NCI-H2081 treated with DMSO at 0.1 percent for 48 hours (cell line): ENCODE measurements at places on chromosomes 11 and 22.

- no peak for DNase-seq
Observed at GRCh38 chr11:13260201-13260962, 17.2 kb upstream of the BMAL1 start.

DNA sequence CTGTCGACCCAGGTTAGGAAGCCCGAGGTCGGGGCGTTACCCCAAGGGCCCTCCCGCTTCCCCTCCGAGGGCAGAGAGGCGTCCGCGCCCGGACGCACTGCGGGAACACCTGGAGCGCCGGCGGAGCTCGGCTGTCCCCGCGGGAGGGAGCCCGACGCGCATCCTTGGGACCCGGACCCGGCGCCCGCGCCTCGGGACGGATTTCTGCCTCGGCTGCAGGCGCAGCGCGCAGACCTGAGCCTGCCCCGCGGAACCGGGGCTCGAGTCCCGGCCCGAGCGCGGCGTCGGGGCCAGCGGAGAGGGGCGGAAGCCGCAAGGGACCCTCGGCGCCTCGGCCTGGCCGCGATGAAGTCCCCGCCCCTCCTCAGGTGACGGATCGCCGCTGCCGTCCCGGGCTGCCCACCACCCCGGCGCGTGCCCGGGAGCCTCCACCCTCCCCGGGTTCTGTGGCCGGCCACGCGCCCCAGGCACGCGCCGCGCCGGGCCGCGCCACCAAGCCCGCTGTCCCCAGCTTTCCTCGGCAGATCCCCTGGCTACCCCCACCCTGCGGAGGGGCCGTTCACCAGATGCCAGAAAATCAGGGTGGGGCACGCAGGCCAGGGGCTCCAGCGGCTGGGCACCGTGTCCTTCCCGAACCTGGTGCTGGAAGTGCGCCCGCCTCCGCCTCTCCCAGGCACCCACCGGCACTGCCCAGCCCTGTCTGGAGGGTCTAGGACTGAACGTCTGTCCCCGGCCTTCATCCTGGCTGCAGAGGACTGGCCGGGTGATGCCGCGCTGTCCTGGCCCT is 410 bp downstream of the GLB1L3 start:
- DNase-seq = no peak

DNA sequence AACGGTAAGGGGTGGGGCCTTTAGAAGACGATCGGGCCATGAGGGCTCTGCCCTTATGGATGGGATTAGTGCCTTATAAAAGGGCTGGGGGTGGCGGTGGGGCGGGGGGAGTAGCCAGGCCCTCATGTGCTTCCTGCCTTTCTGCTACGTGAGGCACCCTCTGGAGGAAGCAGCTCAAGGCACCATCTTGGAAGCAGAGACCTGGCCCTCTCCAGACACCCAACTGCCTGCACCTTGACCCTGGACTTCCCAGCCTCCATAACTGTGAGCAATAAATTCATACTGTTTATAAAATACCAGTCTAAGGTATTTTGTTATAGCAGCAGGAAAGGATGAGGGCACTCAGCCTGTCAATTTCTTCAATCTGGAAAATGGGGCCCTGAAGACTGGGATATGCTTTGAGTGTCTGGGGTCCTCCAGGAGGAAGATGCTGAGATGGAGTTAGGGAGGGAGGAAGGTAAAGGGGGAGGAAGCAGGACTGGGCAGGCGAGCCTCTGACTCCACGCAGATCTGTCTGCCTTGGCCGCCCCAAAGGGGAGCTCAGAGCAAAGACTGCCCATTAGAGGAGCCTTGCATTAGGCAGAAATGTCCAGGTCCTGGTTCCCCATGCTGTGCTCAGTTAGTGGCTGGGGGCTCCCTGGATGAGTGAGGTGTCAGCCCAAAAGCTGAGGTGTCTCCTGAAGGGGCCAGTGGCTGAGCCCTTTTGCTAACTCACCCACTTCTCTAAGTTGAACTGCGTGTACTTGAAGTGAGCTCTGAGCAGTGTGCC is 5.3 kb downstream of the CABP2 start:
- no peak for DNase-seq

DNA sequence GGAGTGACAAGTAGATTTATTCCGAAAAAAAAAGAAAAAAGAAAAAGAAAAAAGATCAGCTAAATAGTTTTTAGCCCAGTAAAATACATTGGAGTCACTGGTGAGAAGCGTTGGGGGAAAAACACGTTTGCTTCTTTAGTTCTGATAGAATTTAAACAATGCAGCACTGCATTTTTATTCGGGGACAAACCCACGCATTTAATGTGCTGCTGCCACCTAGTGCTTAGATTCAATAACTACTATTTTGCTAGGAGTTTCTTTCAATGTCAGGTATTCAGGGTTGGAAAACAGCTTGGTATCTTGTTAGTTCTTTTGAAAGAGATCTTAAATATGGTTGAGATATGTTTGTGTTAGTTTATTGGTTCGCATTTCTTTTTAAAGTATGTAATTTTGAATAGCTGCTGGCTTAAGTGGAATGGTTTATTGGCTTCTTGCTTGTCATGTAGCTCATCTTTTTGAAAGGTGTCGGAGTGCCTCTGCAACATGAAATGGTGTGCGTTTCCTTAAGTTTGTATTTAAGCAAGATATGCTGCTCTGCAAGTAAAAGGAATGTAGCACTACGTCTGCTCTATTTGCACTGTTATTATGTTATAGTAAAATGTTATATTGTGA is 41.9 kb downstream of the SVIP start:
- DNase-seq = peak; percentile 31

DNA sequence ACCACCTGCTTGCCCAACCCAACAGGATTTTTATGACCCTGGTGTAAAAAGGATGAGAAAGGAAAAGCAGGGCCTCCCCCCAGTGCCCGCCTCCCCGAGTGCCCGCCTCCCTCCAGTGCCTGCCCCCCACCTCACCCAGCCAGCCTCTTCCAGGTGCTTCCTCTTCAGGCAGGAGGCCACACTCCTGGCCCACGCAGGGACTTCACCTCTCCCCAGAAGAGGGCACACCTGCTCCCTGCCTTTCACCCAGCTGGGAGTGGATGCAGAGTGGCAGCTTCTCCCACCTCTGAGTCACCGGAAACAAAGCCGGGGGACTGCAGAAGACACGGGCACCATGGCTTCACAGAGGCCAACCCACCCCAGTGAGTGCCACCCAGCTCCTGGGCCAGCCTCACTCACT is 16.1 kb downstream of the CPT1A start:
- DNase-seq = no peak

DNA sequence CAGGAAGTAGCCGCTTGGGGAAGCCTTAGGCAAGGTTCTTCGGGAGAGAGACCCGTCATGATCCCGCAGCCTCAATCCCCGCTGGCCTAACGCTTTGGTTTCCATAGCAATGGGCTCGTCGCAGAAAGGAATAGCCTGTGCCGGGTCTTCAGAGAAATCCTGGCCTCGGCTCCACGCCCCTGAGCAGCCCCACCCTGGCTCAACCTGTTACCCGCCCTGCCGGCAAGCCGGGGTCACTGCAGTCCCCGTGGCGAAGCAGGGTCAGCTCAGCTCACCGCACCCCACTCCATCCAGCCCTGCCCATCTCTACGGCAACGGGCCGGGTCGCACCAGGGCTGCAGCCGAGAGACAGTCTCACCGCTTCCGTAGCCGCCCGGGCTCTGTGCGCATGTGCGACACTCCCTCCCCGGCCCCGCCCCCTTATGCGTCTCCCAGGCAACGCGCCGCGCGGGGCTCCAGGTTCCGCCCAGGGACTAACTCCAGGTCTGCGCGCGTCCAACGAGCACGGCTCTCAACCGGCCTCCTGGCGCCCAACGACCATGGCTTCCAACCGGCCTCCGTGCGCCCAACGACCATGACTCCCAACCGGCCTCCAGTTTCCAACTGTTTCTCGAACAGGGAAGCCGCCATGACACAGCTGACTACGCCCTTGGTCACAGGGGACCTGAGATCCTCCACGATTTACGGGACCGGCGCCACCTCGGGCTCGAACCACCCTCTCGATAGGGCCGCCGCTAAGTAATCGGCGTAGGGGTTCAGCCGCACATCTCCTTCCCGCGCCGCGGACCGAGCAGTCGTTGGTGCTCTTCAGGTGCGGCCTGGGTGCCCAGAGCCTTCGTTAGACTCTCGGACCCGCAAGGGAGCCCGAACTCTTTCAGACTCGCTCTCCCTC is at the start of gene DUSP18:
DUSP18 (minus strand) TSS at position 382 of the 892 bp plus-strand sequence. CDS start 3,872 bp downstream, outside the sequence.
- DNase-seq = peak; percentile 2

GRCh38 chr11:37605229-37605628 is 1007.2 kb upstream of the RAG2 start:
- DNase-seq = no peak

DNA sequence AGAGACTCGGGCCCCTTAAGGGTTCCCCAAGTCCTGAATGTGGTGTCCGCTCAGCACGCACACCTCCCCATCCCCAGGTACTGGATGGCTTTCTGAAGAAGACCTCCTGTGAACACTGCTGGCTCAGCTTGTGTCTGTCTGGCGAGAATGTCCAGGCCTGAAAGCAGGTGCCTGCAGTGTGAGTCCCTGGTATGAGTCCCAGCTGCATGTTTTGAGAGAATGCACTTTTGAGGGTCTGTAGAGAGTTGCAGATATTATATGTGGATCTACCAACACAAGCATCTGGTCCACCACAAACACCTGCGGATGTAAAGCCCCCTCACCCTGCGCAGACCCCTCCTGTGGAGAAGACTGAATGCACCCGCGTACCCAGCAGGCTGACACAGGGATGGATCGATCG is 1308.9 kb downstream of the TBC1D22A start:
- DNase-seq = no peak

DNA sequence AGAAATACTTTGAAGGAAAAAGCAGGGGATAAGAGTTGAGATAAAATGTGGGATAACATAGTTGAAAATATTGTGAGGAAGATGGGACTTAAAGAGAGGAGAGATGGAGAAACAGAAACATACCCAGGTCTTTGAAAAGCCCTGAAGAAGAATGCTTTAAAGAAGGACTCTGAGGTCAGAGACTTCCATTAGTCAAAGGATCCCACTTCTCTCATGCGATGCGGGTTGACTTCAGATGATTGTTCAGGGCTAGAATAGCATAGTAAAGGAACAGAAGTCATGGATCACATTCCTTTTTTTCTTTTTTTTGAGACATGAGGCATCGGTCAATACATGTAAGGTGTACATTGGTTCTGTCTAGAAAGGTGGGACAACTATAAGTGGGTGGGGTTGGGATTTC is 3.5 kb upstream of the JAM3 start:
- no peak for DNase-seq

GRCh38 chr11:95378789-95379188 is 147.8 kb upstream of the SESN3 start:
- DNase-seq = no peak

GRCh38 chr11:77730789-77731188 is 89.7 kb downstream of the RSF1 start:
- DNase-seq = no peak

DNA sequence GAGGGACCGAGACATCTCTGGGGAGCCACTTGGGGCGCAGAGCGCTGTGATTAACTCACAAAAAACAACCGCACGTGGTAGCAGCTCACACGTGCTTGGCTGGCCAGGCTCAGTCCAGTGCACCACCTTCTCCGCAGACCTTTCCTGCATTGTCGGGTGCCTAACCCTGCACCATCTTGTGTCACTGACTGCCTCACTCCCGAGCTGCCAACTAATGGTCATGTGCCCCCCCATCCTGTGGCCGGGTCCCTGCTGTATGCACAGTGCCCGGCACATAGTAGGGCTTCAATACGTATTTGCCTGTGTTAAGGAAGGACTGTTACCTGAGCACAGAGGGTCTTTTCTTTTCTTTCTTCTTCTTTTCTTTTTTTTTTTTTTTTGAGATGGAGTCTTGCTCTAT is 71.9 kb downstream of the ARHGAP8 start:
- DNase-seq = no peak
